NCI-H1436 treated with DMSO at 0.1 percent for 48 hours (cell line): ENCODE measurements at places on chromosomes 12 and 14.

DNA sequence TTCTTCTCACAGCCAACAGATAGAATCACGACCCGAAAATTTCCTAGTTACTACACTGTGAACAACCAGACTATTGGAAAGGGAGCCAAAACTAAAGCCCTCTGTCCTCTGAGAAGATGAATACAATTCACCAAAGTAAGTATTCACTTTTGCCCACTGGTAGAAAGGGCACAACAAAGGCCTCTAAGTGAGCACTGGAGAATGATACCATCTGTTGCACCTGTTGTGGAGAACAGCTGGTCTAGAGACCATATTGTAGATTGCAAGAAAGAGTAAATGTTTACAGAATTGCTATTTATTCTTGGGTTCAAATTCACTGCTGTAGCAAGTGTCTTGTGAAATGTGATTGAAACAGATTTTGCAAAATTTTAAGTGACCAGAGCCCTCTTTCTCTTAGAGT is 46.9 kb upstream of the ANO6 start:
- no peak for DNase-seq

DNA sequence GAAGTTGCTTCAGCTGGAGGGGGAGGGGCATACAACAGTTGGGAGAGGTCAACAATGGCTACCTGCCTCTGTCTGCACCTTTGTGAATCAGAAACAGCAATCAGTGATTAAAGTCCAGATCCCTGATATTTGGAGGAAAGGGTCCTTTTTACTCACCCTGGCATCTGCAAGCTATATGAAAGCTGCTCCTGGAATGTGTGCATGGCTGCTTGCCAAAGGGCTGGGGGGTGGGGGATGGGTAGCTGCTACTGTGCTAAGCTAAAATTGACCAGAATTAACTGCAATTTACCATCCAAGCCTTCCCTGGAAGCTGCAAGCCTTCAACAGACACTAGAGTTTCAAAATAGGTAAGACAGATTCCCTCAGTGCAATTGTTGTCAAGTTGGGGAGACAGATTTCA is 13.5 kb upstream of the GTF2A1 start:
- DNase-seq: no peak

GRCh38 chr12:34397591-34398365 is 375.5 kb downstream of the ALG10 start:
- no peak for DNase-seq

- no peak for DNase-seq
Observed at GRCh38 chr12:50610171-50610570, 105.4 kb downstream of the DIP2B start.

DNA sequence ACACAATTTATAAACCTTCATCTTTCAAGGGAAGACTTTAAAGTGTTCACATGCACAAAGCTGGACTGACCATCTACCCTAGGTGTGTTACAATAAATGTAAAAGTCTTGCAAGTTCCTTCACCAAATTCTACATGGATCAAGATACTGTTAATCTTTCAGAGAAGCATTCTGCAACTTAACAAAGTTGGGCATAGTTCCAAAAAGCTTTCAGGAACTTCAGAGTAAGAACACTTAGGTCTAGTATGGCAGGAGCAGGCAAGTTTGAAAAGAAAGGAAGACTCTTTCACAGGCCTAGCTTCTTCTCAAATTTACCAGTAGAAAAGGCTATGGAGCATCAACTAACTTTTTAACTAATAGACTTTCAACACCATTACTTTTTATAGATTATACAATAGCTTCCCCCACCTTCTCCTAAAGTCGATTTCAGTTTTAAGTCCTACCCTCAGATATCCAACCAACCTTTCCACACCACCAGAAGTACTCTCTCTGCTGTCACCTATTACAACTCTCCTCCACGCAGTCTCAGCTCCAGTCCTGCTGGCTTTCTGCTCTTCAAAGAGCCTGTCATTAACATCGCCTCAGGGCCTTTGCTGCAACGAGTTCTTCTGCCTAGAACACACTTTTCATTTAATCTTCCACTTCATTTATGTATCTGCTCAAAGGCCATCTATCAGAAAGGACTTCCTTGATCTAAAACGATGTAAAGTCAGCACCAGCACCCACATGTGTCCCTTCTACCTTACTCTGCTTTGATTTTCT is 333.9 kb downstream of the CEP128 start:
- no peak for DNase-seq

- DNase-seq: no peak
Observed at GRCh38 chr14:78873581-78873980, 703.4 kb downstream of the NRXN3 start.

DNA sequence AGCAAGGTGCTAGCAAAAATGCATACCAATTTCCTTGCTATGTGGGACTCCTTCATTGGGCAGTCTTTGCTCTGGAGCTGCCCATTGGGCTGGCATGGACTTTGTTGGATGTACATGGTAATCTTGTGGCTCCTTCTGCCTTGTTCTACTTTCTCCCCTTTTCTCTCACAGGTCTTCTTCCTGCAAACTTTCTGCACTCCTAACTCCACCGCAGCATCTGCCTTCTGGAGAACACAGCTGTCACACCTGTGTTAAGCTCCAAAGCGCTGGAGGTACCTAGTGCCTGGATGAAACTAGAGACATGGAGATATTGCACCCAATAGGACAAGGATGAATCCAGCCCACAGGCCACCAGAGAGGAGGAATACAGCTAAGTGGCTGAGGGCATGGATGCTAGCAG is 60.7 kb upstream of the CCND2 start:
- no peak for DNase-seq

DNA sequence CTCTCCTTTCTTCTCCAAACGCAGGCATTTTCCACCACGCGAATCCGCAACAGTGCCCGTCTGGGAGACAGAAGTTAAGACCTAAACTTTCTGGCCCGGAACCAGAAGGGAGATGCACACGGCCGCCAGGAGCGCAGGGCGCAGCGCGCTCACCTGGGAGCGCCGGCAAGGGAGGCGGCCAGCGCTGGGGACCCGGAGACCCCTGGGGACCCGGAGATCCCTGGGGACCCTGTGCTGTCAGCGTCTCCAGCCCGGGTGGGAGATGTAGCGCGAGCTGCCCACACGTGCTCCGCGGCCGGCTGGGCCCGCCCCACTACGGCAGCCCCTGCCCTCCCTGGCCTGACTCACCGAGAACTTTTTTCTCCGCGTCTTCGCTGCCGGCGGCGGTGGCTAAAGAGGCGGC is 620 bp downstream of the YBX3 start:
- no peak for DNase-seq

DNA sequence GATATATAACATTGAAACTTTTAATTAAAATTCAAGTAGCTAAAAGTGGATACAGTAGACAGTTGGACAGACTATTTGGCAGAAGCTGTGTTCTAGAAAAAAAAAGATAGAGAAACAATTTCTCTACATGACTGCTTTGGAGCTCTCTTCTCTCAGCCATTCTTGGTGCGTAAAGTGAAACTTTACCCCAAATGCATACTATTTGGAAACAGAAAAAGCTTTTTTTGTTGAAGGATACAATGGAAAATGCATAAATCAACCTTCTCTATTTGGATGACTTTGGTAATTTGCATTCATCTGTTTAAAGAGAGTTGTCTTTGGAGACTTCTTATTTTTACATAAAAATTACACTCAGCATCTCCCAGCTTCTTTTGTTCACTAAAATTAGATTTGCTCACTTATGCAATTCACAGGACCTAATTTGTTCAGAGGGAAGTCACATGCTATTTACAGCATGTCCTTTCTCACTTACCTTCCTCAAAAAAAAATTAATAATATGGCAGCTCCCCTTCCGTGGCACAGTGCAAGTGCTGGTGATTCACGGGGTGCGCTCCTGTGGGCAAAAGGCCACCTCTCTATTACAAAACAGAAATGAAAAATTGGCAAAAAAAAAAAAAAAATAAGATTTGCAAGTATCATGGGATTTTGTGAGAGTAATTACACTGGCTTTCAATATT is 498.9 kb downstream of the RERGL start:
- no peak for DNase-seq

DNA sequence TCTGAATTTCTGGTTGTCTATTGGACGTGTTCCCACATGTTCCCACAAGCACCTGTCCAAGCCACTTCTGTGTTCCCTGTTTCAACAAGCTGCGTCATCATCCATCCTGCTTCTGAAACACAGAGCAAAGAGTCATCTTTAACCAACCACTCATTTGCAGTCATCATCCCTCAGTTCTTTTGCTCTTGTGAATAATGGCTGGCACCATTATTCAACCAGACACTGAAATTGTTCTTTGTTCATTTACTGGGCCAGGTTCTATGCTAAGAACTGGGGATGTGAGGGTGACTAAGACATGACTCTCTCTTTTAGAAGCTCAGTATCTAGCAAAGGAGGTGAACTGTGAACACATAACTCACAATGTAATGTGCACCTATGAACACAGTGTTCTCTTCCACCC is 40.7 kb upstream of the ANO4 start:
- peak; percentile 28 for DNase-seq

- DNase-seq: no peak
Observed at GRCh38 chr12:12804432-12804886, 8.7 kb upstream of the DDX47 start.

DNA sequence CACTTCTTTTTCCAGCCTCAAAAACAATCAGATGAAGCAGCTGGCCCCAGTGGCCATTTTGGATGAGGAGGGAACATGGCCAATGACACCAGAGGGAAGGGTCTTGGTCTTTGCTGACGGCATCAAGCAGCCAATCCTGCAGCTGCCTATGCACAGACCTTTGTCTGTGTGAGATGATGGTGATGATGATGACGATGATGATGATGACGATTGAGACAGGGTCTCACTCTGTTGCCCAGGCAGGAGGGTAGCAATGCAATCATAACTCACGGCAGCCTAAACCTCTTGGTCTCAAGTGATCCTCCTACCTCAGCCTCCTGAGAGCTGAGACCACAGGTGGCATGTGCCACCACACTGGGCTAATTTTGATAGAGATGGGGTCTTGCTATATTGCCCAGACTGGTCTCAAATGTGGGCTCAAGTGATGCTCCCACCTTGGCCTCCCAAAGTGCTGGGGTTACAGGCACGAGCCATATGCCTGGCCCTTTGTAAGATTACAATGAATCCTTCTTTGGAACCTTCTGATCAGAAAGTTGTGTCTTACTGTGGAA is 26.5 kb upstream of the NCOR2 start:
- no peak for DNase-seq

DNA sequence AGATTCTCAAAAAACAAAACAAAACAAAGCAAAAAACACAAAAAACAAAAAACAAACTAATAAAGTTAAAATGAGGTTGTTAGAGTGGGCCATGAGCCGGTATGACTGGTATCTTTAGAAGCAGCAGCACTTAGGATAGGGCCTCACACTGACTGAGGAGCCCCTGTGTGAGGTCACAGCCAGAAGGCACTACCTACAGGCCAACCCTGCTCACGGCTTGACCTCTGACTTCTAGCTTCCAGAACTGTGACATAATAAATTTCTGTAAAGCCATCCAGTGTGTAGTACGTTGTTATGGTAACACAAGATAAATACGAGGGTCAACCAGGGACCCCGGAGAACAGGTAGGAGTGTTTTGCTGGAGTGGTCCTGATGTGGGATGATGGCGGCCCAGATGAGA is 629.6 kb downstream of the VRK1 start:
- no peak for DNase-seq

GRCh38 chr12:118690506-118690905 is 290.8 kb upstream of the SRRM4 start:
- DNase-seq: no peak

GRCh38 chr14:93150227-93151208 is 34.2 kb downstream of the MOAP1 start:
- DNase-seq: no peak

- no peak for DNase-seq
Observed at GRCh38 chr14:79375356-79375755, 835.9 kb downstream of the DIO2 start.

- no peak for DNase-seq
Observed at GRCh38 chr14:102227184-102227964, 77.6 kb downstream of the MOK start.

DNA sequence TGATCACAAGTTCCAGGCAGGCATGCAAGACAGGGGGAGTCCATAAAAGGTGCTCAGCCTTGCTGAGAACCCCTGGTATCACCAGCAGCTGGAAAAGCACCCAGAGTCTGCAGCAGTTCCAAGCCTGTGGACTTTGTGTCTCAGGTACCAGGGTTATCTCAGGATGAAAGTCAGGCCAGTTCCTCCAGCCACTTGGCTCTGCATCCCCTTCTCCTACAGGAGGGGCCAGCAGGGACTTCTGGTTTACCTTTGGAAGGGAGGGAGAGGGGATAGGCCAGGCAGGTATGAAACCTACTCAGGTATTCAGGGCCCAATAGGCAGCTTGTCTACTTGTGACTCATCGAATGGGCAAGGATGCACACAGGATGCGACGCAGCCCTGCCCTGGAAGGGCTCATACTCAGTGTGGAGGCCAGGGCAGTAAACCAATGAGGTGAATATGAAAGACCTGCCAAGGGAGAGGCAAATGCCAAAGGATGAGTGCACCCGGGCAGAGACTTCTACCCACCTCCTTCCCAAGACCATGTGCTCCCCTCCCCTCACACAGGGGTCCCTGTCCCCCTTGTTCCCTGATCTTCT is 148.2 kb downstream of the SLC38A6 start:
- DNase-seq: no peak
